ENCODE measurements at places on chromosomes 4 and X.

DNA sequence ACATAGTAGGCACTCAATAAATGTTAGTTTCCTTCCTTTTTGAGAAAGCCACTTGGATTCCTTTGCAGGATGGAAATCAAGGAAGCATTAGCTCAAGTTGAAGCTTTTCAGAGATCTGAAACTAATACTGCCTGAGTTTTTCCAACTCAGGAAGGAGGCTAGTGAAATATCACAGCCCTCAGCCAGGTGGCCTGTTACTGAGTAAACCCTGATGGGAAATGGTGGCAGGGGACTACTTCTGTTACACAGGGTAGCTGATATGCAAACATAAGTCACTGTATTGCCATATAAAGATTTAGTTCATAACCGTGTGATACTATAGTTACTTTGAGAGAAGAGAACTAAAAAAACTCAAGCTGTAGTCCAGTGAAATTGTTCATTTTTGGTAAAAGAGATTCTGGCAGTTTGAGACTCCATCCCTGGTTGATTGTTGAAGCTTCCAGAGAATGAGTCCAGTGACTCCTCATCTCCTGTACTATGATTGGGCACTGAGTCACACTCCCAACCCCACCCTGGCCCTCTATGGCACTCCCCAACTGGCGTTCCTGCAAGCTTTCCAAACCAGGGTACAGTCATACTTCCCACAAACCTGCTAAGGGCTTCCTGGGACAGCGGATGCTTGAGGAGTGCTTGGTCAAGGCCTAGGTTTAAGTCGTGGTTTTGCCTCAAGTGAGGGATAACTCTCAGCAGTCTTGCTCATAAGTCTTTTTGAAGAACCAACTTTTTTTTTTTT lies 81.8 kb downstream of the MID1IP1 start:
- DNase-seq: no peak

DNA sequence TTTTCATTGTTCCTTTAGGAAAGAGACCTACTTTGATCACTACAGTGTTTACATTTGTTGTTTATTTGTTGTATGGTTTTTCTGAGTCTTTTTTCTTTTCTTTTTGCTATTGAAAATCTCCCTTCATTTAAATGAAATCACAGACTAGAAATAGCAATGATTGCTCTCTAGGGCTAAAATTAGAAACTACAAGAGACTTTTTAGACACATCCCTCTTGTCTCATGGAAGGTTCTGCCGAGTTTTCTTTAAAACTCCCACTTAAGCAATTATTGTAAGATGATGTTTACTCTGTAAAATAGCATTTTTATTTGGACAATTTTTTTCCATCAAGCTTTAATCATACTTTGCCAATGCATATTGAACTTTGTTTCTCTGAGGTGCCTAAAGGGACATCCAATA lies 136.6 kb downstream of the PALLD start:
- no peak for DNase-seq

- DNase-seq: no peak
These were observed 29.2 kb upstream of the CCNI start for GRCh38 chr4:77104791-77105540.

GRCh38 chr4:150283689-150284088 lies 205.4 kb downstream of the DCLK2 start:
- DNase-seq: no peak

GRCh38 chr4:8033829-8034528 lies 94.3 kb upstream of the AFAP1 start:
- DNase-seq: no peak

GRCh38 chr4:20445933-20446723 lies 194.4 kb downstream of the SLIT2 start:
- no peak for DNase-seq

DNA sequence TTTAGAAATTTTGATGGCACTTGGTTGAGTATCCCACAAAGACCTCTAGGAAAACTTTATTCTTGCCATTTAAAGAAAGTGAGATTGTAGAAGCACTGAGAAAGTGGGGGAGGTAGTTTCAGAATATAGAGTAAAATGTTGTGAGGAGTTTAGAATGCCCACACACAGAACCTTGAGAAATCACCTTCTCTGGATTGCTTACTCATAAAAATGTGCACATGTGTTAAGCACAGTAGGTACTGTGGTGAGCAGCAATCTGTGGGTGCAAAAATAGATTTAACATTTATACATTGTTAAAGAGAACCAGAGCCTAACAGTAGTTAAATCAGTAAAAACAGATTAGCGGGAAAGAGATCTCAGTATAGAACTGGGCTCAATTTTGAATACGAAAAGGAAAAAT lies 201.2 kb upstream of the NWD2 start:
- no peak for DNase-seq

- DNase-seq: peak; percentile 31
These were observed 1.1 kb downstream of the CFAP299 start for GRCh38 chr4:80336582-80336981.

GRCh38 chr4:142818031-142818430 lies 28.1 kb downstream of the INPP4B start:
- no peak for DNase-seq

DNA sequence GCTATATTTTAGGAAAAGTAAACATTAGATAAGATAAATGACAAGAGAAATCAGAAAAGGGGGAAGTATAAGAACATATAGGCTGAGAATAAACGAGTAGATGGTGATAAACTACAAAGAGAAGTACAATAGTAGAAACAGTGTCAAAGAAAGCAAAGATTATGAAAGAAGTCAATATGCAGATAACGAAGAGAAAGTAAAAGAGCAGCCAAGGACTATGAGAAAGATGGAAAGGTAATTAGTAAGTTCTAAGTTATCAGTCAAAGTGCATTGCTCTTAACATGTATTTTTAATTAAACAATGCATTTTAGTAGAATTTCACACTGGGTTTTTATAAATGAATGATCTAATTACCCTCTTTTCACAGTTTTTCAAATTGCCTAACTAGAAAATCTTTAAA lies 1801.3 kb upstream of the PCDH10 start:
- no peak for DNase-seq

DNA sequence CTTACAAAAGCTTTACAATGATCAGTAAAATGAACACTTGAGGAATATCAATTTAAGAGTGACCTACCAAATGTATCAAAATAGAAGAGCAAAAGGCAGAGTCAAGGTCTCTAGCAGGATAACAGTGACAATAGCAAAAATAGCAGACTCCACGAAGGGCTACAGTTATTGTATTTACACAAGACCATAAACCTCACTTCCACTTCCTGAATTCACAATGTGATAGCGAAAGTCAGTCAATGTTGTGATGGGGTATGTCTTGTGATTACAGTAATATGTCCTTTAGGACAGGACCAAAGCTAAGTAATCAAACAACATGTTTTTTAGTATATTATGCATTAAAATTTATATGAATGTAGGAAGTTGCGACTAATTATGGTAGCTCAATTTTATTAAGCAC lies 139.6 kb downstream of the IQCM start:
- peak; percentile 73 for DNase-seq

- DNase-seq: no peak
These were observed 127.4 kb downstream of the GRIA3 start for GRCh38 chrX:123311486-123311885.

GRCh38 chr4:86300516-86300915 lies 59.3 kb downstream of the MAPK10 start:
- no peak for DNase-seq

DNA sequence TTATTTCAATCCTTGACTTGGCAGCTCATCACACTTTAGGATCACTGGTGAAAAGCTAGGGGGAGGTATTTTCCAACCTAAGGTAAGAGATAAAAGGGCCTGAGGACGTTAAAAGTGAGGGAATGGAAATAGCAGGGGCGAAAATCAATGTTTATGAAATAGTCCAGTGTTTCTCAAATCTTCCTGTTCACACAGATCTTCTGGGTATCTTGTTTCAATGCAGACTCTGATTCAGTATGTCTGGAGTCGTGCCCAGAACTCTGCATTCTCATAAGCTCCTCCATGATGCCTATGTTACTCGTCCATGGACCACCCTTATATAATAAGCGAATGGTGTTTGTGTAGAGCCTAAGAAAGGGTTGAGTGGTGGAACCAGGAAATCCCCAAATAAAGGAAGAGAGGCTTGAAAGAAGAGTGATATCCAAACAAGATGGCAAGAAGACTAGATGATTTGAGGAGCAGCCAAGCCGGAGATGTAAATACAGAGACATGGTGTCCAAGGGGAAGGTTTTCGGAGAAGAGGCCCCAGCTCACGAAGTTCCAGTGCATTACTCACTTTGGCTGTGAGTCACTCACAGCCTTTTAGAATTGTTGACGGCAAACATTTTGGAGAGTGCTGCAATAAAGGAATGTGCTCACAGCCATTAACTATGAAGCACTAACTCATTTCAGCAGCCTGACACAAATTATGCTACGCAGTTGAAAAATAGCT lies 215.6 kb upstream of the PPARGC1A start:
- no peak for DNase-seq

DNA sequence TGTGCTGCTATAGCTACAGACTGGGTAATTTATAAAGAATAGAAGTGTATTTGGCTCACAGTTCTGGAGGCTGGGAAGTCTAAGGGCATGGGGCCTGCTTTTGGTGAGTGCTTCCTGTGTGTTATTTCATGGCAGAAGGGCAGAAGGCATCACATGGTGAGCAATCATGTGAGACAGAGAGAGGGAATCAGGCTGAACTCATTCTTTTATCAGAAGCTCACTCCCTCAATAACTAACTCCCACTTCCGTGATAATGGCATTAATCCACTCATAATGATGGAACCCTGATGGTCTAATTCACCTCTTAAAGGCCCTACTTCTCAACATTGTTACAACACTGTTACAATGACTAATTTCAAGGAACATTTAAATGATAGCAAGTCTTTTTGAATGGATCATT lies 129.4 kb downstream of the FAT4 start:
- DNase-seq: no peak

All from MM.1S (cell line).